ENCODE measurements at places on chromosomes 7 and 10.

DNA sequence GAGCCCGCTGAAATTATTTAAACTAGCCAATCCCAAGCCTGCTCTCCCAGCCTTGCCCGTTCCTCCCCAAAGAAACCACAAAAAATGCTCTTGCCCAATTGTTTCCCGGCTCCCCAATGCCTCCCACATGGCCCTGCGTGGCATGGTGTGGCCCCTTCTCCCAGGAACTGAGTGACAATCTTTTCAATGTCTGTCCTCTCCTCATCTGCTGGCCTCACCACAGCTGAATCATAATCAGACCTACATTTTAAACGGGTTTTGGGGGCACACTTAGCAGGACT lies 201.5 kb downstream of the PRPF18 start:
- no peak for DNase-seq

DNA sequence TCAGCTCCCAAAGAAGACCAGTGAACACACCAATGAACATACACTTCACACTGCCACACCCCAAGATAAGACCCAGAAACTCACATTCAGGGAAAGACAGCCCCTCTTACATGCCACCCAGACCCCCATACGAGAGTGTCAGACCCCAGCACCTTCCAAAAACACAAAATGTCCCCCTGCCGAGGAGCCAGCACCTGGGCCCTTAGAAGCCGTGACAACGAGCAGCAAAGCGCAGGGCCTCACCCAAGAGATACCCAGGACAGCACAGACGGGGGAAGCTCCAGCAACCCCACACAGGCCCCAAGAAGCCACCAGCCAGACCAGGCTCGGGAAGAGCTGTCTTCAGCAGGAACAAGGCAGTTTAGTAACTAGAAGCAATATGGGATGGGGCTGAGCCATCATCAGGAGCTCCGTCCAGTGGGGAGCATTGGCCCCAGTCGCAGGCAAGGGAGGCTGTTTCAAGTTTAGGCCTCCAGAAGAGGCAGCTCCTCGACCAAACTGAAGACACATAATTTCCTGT lies 243.6 kb downstream of the PTPRN2 start:
- DNase-seq, result no peak

GRCh38 chr10:86599729-86600128 lies 54.6 kb upstream of the OPN4 start:
- DNase-seq, result no peak

DNA sequence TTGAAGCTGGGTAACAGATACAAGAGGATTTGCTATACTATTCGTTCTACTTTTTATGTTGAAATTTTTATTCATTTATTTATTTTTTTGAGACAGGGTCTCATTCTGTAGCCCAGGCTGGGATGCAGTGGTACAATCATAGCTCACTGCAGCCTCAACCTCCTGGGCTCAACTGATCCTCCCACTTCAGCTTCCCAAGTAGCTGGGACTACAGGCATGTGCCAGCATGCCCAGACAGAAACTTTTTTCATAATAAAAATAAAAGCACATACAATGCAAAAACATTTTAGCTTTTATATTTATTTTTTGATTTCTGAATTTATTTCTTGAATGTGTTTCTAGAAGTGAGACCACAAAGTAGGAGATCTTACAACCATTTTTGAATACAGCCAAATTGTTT lies 71.2 kb downstream of the FANK1 start:
- no peak for DNase-seq

Data from activated CD4-positive, alpha-beta T cell treated with anti-CD3 and anti-CD28 coated beads, Interleukin-2, amount 50 U/mL, for 4 hours (primary cell).